ENCODE measurements at places on chromosomes 7 and 10. TPM values are rescaled to one million over a fixed set of nuclear protein-coding genes. Genes with fewer than 3 reads are reported as not detected.

Gene MUC12
- total RNA-seq, result not detected

Gene PON1
- not detected for total RNA-seq

Gene ELOVL3
- total RNA-seq, result not detected

Gene HOGA1
- not detected for total RNA-seq

Gene PMS2
- total RNA-seq, result 16.0 TPM
